ENCODE measurements at places on chromosomes 11 and 22.
A peak's percentile ranks its signal among the peaks of the same experiment; 100 is the strongest.

GRCh38 chr11:112752563-112752962 lies 208.7 kb upstream of the NCAM1 start:
- DNase-seq: no peak

DNA sequence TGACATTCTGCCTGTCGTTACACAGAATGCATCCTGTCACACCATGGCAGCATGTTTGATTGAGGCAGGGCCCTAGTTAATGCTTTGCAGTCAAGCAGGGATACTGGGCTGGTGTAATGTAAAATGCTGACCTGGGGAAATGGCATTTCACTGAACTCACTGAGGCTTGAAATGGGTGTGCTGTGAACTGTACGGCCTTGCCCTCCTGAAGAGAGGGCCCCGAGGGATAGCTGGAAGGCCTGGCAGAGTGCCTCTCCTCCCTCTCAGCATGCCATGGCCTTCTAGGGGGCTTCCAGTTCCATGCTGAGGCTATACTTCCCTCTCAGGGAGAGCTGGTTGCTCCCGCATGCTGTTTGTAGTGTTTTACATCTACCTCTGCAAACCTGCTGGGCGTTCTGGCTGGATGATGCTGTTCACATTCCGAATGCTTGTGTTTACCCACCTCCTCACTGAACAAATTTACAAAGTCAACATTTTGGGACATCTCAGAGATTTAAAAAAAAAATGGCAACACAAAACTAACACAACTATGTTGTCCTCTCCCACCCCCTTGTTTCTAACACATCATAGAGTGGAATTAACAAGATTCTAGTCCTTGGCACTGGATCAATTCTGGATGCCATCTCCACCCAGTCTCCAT lies 416.7 kb upstream of the CADM1 start:
- DNase-seq: no peak

GRCh38 chr11:64580412-64580811 lies 10.6 kb upstream of the SLC22A12 start:
- no peak for DNase-seq

- DNase-seq: peak; percentile 53
These were observed 4.5 kb downstream of the MYEOV start for GRCh38 chr11:69298267-69299022.

- DNase-seq: no peak
These were observed 17.3 kb upstream of the CLNS1A start for GRCh38 chr11:77654770-77655434.

DNA sequence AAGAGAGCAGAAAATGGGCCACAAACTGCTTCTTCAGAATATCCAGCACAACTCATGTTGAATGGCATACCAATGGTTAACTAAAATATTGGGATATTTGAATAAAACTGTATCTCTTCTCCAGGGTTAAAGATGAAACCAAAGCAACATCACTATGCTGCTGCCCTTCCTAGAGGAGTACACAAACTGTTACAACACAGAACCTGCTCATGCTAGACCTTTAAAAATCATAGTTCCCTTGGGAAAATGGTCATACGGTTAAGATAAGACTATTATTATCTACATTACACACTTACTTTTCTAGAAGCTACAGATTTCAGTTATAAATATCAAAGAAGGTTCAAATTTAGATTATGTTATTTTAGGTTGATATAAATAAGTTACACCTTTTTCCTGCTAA lies 78.6 kb upstream of the TP53AIP1 start:
- DNase-seq: no peak

DNA sequence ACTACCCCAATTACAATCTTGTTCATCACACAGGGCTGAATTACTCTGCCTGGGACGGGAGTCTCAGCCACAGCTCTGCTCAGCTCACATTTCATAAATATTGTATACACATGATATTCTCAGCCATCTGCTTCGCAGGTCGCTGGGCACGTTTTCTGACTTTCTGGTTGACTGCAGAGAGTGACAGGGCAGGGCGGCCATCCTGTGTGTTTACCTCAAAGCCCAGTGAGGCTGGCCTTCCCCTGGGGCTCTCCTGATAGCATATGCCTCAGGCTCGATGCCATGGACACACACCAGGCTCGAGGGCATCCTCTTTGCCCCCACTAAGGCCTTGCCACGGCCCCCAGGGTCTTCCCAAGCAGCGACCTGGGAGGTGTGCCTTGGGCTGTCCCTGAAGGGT lies 345.0 kb downstream of the CADM1 start:
- DNase-seq: no peak

- DNase-seq: no peak
These were observed 23.2 kb downstream of the IFITM10 start for GRCh38 chr11:1727096-1727690.

GRCh38 chr11:42175203-42175602 lies 715.8 kb upstream of the LRRC4C start:
- DNase-seq: no peak

GRCh38 chr11:123594188-123594901 lies 60.1 kb downstream of the SCN3B start:
- DNase-seq: no peak

GRCh38 chr22:28815111-28815510 lies 14.7 kb upstream of the XBP1 start:
- DNase-seq: peak; percentile 32

GRCh38 chr11:84581083-84581482 lies 1046.1 kb downstream of the DLG2 start:
- no peak for DNase-seq

DNA sequence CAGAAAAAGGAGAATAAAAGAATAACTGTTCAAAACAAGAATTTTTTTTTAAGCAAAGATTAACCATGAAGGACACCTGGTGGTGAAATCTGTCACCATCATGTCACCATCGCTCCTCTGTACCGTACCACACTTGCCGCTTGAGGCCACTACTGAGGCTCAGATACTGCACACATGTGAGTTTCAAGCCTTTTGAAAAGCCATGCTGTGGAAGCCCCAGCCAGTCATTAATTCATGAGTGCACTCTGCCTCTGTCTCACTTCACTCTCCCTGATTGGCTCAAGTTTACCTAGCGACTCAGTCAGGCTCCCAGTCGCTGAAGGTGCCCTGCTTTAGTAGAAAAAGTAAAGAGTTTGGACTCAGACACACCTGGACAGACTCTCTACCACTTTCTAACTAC lies 6.6 kb upstream of the MS4A12 start:
- peak; percentile 23 for DNase-seq

GRCh38 chr11:45704635-45705034 lies 39.2 kb upstream of the CHST1 start:
- DNase-seq: no peak

- DNase-seq: no peak
These were observed 10.2 kb upstream of the OAF start for GRCh38 chr11:120200677-120201076.

- DNase-seq: no peak
These were observed 46.4 kb downstream of the QSER1 start for GRCh38 chr11:32939046-32939445.

- no peak for DNase-seq
These were observed 11.0 kb downstream of the CARS1 start for GRCh38 chr11:3046190-3046589.

DNA sequence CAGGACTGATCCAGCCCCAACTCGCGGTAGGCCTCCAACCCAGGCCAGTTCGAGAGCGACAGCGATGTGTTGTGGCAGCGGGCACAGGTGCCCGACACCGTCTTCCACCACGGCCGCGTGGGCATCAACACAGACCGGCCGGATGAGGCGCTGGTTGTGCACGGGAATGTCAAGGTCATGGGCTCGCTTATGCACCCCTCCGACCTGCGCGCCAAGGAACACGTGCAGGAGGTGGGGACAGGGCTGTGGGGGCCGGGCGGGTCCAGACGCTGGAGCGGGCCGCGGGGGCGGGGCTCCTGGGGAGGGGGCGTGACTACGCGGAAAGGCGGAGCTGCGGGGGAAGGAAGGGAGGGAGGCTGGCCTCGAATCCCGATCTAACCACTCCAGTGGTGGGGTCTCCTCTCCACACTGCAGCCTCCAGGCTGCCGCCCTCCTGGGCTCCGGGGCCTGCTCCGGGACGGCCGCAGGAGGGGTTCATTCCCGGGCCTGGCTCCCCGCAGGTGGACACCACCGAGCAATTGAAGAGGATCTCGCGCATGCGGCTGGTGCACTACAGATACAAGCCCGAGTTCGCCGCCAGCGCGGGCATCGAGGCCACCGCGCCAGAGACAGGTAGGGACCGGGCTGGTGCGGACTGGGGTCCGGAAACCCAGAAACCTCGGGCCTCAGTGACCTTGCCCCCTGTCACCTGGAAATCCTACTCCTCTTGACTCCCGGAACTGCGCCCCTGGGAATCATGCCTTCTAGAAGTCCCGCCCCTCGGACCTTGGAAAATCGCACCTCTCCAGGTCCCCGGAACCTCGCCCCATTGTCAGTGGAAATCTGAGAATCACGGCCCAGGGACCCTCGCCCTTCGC lies 14.9 kb downstream of the TMEM258 start:
- DNase-seq: peak; percentile 79

GRCh38 chr11:59204746-59205145 lies 8.0 kb downstream of the MPEG1 start:
- no peak for DNase-seq

DNA sequence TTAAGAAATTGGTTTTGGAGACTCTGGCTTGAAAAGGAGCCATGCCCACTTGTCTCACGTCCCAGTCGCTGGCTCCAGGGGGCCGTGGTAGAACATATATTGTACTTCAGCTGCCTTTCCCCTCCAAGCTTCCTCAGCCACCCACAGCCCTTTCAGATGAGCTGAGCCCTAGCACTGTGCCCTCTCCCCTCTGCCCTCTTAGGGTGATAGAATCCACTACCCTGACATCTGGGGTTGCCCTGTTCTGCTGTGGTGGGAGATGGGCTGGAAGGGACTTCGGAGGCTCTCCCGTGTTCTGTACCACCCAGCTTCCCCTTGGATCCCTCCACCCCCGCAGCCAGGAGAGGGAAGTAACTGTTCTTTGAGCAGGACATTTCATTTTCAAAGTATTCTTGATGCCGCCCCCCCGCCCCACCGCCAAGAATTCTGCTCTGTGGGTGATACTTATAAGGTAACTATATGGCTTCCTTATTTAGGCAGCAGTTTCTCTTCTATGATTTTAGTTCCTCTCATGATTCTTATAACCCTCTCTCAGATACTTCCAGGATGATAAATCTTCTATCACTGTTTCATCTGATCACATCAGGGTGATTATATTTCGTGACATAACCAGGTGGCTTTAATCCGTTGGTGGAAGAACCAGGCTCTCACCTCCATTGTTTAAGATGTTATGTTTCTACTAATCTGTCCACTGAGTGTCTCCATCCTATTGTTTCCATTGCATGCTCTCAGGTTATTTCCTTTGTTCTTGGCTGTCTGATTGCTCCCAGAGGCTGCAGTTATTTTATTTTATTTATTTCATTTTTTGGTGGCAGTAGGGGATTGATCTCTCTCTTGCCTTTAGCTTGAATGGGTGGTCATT lies 24.1 kb downstream of the ZBTB16 start:
- no peak for DNase-seq

GRCh38 chr22:33806191-33806590 lies 114.1 kb downstream of the LARGE1 start:
- no peak for DNase-seq

- no peak for DNase-seq
These were observed 27.9 kb downstream of the EXPH5 start for GRCh38 chr11:108565653-108566052.

DNA sequence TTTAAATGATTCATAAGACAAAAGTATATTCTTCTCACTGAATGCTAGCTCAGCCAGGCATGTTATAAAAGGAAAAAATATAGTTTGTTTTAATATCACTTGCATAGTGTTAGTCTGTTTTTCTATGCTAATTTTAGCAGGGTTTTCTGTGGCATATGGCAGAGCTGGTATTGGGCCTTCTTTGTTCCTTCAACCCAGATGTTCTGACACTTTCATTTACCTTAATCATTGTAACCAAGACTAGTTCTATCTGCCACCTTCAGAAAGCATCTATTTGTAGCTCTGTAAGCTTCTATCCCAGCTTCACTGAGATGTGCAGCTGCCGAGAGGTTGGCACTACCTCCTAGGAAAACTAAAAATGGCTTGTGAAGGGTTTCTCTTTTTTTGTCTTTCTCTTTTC lies 338.7 kb downstream of the GUCY1A2 start:
- no peak for DNase-seq

DNA sequence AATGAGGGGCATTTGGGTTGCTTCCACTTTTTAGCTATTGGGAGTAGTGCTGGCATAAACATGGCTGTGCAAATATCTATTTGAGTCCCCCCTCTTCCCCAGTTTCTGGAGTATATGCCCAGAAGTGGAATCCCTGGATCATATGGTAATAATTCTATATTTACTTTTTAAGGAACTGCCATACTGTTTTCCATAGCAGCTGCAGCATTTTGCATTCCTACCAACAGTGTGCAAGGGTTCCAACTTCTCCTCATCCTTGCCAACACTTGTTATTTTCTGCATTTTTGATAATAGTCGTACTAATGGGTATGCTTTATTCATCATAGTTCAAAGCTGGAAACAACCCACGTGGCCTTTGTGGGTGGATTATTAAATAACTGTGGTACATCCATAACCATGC lies 883.5 kb downstream of the TBC1D22A start:
- no peak for DNase-seq

GRCh38 chr11:133536198-133536597 lies 3.9 kb upstream of the OPCML start:
- no peak for DNase-seq

- DNase-seq: peak; percentile 89
These were observed at the start of the genes C11orf21 and TSPAN32 for GRCh38 chr11:2301631-2302305. TSS of gene C11orf21 (minus strand) at chr11:2301918. CDS start at chr11:2301808, 110 bp downstream. TSS of gene TSPAN32 (plus strand) at chr11:2302013. CDS start at chr11:2302150, 137 bp downstream.

DNA sequence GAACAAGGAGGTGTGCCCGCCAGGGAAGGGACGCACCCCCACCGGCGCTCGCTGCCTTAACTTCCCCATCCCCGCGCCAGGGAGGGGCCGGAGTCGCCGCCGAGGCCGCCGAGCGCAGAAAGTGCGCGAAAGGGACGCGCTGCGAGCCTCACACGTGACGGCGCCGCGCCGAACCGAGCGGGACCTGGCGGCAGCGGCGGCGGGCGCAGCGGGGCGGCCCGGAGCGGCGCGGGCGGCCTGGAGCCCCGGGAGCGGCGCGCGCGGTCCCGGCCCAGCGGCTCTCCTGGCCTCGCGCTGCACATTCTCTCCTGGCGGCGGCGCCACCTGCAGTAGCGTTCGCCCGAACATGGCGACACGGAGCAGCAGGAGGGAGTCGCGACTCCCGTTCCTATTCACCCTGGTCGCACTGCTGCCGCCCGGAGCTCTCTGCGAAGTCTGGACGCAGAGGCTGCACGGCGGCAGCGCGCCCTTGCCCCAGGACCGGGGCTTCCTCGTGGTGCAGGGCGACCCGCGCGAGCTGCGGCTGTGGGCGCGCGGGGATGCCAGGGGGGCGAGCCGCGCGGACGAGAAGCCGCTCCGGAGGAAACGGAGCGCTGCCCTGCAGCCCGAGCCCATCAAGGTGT lies at the start of gene SORL1:
Gene SORL1, plus strand, starts transcription at position 329 of the 623 bp plus-strand sequence. Its CDS starts 18 bp downstream, at position 347.
- DNase-seq: peak; percentile 83

DNA sequence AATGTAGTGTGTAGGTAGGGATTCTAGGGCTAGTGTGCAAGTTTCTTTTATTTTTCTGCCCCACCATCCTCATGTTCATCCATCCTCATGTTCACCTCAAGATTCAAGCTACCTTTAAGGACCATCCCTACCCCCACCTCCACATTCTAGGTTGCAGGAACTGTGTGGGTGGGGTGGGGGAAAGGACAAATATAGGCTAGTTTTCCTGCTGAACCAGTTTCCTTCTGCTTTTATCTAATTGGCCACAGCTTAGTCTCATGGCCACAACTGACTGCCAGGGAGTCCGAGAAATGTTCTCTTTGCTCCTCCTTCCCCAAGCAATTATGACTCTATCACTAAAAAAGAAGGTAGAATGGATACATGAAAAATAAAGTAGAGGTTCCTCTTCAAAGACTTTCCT lies 179.0 kb upstream of the LARGE1 start:
- no peak for DNase-seq
